NCI-H1694 treated with DMSO at 0.1 percent for 48 hours (cell line): ENCODE measurements at places on chromosomes 1 and 21.

DNA sequence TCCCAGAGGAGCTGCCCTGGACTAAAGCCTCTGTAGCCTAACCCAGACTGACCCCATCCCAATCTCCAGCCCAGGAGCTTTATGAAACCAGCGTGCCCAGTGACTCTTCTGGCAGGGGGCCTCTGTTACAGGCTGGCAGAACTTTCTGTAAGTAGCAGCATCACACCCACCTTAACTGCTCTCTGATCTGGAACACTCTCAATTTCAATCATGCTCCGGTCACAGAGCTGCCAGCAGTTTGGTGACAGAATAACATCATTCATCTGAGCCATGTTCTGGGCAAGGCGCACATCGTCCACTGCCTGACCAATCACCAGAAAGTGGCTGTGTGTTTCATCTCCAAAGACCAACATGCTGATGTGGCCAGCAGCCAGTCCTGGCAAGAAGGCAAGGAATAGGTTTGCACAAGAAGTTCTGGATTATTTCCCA, 14.7 kb downstream of the ADCY10 start:
- no peak for DNase-seq

GRCh38 chr1:151862604-151863003, 9.1 kb upstream of the THEM5 start:
- DNase-seq, result no peak

DNA sequence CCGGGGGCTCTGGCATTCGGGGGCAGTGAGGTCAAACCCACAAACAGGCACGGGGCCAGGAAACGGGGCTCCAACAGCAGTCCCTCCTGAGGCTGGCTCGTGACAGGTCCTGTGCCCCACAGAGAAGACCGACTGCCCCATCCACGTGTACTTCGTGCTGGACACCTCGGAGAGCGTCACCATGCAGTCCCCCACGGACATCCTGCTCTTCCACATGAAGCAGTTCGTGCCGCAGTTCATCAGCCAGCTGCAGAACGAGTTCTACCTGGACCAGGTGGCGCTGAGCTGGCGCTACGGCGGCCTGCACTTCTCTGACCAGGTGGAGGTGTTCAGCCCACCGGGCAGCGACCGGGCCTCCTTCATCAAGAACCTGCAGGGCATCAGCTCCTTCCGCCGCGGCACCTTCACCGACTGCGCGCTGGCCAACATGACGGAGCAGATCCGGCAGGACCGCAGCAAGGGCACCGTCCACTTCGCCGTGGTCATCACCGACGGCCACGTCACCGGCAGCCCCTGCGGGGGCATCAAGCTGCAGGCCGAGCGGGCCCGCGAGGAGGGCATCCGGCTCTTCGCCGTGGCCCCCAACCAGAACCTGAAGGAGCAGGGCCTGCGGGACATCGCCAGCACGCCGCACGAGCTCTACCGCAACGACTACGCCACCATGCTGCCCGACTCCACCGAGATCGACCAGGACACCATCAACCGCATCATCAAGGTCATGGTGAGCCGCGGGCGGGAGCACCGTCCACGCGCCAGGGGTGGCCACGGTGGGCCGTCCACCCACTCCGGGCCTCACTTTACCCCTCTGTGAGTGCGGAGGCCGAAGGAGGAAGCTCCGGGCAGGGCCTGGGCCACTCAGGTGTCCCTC, 14.2 kb downstream of the COL6A2 start:
- no peak for DNase-seq

GRCh38 chr1:98292994-98293393, 368.5 kb upstream of the SNX7 start:
- DNase-seq, result no peak

DNA sequence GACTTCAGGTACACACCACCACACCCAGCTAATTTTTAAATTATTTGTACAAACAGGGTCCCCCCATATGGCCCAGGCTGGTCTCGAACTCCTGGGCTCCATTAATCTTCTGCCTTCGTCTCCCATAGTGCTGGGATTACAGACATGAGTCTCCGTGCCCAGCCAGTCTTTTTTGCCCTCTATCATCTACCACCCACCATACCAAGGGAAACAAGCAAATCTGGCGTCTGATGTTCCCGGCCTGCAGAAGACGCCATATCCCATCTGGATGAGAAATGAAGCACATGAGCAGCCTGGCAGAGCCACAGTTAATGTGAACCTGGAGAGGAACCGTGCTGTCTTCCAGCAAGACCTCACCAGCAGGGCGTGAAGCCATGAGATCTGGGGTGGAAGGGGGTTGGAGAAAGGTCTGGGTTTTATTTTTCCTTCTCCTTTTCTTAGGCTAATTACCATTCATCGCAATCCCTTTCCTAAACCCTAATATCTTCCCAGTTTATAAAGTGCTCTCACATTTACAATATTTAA, 1.8 kb upstream of the PRELP start:
- DNase-seq, result peak; percentile 31

DNA sequence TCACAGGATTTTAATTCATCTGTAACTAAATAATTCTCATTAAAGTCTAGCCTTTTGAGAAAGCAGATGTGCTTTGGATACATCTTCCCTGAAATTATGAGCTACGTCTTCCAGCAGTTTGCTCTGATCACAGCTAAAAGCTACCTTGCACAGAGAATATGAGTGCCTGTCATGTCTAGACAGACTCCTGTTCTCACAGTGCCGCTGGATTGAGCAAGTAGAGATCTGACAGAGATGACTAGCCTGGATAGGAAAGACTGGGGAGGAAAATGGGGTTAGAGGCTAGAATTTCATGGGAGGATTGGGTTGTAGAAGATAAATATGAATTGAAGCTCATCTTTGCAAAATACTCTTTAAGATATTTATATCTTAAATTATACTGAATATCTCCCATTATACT, 24.1 kb downstream of the CEPT1 start:
- no peak for DNase-seq

DNA sequence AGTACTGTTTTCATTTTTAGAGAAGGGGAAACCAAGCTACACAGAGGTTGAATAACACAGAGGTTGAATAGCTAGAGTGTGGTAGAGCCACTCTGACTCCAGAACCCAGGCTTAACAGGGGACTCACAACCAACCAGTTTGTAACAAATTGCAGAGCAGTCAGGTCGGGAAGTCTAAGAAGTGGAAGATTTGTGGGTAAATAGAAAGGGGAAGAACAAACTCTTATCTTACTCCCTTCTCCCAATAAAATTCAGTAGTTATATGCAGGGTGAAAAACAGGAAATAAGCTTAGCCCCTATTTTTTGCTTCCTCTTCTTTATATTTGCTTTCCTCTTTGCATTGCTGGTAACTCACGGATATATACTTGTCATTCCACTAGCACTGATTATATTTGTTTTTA, 23.2 kb downstream of the CDC42 start:
- no peak for DNase-seq

- no peak for DNase-seq
Measured at GRCh38 chr1:87134061-87134460, 194.6 kb upstream of the LMO4 start.

DNA sequence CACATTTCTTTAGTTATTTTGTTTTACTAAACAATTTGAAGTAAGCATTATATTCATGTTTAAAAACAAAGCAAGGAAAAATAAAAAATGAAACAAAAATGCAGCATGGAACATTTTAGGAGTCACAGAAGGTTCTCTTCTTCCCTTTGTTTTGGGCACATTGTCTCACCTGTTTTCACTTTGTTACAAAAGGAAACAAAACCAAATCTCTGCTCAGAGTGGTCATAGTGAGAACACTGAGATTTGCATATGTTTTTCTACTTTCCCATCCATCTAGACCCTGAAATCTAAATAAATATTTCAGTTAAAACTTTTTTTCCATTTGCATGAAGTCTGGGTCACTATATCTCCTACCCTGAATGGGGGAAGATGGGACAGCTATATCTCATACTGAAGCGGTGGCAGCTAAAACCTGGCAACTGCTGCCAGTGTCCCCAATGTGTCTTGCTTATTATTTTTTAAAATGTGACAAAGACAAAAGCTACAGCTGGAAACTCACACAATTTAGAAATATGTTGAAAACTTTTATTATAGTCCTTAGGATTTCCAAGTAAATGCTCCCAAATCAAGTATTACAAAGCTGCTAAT, 3.5 kb downstream of the EXOC8 start:
- DNase-seq, result no peak

- DNase-seq, result no peak
Measured at GRCh38 chr21:15735409-15735808, 5.6 kb downstream of the USP25 start.

GRCh38 chr21:42524341-42525028, 10.8 kb downstream of the SLC37A1 start:
- no peak for DNase-seq
